Pancreas (tissue), 10 donors: ENCODE measurements at places on chromosomes 12 and 14.

GRCh38 chr12:109589691-109590245, 16.2 kb downstream of the MVK start:
- no peak for DNase-seq

DNA sequence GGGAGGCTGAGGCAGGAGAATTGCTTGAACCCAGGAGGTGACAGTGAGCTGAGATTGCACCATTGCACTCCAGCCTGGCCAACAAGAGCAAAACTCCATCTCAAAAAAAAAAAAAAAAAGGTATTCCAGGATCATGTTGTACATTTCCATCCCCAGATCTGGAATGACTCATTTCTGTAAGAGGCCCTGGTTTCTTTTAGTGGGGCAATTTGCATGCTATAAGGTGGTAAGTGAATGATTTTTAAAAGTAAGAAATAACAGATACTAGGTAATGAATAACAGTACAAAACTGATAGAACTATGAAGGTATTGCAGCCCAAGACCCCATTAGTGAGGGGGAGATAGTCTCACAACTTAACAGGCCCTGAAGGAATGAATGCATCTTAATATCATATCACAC, 17.7 kb upstream of the ADCK1 start:
- DNase-seq: no peak

DNA sequence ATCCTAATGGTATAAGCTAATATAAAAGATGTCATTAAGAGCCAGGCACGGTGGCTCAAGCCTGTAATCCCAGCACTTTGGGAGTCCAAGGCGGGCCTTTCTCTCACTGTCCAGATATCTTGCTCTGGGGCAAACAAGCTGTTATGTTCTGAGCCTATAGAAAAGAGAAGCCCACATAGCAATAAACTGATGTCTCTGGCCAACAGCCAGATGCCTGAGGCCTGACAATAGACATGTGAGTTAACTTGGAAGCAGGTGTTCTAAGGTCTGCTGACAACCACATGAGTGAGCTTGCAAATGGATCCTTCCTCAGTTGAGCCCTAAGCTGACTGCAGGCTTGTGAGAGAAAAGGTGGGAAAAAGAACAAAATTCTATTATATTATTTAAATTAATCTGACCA, 25.0 kb downstream of the YAF2 start:
- no peak for DNase-seq

GRCh38 chr14:31142455-31143087, 65.0 kb downstream of the HECTD1 start:
- DNase-seq: no peak

DNA sequence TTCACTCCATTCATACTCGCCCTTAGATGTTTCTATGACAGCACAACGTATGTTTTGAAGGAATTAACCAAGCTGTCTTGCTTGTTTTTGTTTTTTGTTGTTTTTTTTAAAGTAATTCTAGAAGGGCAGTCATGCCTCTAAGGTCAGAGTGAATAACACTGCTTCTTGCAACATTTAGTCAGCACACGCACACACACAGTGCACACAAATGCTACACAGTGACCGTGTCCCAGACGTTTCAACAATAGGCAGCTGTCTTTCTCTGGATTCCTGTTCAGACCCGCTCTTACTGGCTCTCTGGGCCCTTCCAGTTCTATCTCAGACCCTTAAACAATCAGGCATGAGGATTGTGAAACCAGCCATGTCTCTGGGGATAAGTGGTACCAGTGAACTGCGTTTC, 351.0 kb upstream of the FKBP4 start:
- no peak for DNase-seq

- no peak for DNase-seq
Observed at GRCh38 chr12:26224657-26225056, 29.3 kb downstream of the SSPN start.

DNA sequence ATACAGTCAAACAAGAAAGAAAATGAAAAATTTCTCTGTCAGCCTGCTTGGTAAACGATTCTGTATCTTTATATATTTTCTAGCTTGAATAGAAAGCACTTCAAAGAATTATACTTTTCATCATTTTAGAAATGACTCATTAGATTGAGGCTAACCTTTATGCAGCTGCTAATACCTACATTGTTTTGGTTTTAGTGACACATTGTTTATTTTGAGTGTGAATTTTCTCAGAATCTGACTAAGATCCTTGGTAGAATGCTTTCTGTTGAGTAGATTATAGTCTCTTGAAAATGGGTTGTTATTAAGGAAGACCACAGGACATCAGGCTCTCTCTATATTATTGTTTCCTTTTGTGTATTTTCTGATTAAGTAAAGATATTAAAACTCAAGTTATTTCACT, at the start of gene PMCH:
Gene PMCH (minus strand): TSS at position 45 of the 400 bp plus-strand sequence. CDS start 63 bp downstream, outside the sequence.
- no peak for DNase-seq

DNA sequence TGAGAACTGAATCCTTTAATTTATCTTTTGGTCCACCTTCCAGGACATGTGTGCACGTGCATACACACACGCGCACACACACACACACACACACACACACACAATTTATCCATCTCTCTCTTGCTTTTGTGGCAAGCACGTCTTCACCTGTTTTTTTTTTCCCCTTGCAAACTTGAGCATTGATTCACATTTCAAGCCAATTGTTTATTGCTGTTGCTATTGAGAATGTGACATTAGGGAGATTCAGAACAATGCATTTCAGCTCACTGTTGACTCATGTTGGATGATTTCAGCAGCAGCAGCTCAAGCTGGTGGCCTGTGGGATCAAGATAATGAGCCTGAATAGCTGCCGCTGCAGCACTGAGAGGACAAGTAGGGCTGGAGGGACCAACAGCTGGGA, 128.9 kb downstream of the SNAPC1 start:
- DNase-seq: no peak

GRCh38 chr14:30874120-30874998, at the start of gene COCH:
Gene COCH (plus strand): TSS chr14:30874559. CDS start chr14:30874939, 380 bp downstream.
- DNase-seq: peak; percentile 18

- no peak for DNase-seq
Observed at GRCh38 chr12:25377469-25378177, 126.9 kb upstream of the KRAS start.

GRCh38 chr12:131024026-131024425, 70.3 kb downstream of the ADGRD1 start:
- DNase-seq: peak; percentile 3

- DNase-seq: no peak
Observed at GRCh38 chr12:58873496-58873895, 46.8 kb downstream of the LRIG3 start.

- DNase-seq: peak; percentile 27
Observed at GRCh38 chr14:56294128-56294527, 175.9 kb downstream of the PELI2 start.

- DNase-seq: no peak
Observed at GRCh38 chr12:121088195-121088585, 44.5 kb upstream of the P2RX7 start.

DNA sequence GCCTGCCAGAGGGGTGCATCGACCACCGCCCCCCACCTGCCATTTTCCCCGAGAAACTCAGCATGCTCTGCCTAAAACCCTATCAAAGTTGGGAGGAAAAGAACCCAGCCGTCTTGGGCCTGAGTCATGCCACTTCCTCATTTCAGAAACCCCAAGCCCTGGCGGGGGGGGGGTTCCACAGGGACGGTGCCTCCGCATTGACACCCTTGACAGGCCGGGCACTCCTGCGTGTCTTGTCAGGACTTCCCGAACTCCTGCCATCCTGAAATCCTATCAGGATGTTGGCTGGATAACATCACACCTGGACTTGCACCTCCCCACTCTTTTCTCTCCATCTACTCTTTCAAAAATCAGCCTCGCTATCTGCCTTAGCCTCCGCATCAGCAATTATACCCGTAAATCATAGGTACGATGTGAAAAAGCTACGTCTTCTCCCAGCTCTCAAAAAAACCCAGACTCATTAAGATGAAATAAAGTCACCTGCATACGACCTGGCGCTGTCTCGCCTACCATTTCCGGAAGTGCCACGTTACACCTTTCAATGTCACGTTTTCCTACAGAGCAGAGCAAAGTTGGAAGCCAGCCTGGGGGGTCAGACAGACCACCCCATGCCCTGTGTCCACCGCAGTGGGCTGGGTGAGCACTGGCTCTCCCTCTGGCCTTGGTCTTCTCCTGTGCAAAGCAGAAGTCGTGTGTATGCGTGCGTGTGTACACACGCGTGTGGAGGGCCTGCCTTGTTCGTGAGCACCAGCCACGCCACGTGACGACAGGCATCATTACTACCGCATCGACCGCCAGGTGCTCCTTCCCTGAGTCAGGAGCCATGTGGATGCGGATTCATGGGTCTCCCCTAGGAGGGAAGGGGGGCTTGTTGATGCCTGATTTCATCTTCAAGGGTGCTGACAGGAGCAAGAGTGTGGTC, 96.7 kb downstream of the RFLNA start:
- DNase-seq: no peak

DNA sequence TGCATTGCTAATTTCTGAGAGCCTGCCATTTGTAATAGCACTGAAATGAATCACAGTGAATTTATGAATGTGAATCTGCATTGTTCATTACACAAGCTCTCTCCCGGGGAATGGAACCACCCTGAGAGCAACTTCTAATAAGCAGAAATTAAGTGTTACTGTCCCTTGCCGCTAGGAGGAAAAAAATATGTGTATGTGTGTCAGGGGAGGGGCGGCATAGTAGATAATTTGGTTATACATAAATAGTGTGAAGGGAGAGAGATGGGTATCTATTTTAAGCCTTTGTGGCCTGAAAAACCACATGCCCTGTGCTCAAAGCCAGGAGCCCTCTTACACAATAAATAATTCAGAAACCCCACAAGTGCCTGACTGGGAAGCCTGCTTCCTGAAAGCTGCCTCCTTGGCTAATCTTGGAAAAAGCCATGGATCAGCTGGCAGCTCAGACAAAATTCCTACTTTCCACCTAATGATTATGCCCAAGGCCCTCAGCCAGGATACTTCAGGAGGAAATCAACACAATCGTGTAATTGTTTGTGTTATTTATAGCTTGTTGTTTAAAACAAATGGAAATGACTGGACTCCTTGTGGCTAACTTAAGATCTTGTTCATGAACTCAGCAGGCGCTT, 366.2 kb upstream of the KITLG start:
- no peak for DNase-seq

DNA sequence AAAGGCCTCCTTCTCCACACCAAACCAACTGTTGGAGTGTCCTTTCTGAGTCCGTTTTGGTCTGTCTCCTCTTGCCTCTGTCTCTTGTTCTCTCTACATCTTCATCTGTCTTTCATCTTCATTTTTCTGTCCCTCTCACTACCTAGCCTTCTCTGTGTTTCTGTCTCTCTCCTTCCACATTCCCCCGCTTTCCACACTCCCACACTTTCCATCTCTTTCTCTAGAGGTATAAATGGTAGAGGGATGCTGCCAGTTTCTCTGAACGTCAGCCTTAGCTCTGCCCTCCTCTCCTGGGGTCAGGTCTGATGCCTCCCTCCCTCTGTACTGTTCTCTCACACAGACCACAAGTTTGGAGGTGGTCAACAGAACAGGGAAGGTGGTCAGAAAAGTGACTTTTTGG, 42.9 kb downstream of the SMUG1 start:
- no peak for DNase-seq

DNA sequence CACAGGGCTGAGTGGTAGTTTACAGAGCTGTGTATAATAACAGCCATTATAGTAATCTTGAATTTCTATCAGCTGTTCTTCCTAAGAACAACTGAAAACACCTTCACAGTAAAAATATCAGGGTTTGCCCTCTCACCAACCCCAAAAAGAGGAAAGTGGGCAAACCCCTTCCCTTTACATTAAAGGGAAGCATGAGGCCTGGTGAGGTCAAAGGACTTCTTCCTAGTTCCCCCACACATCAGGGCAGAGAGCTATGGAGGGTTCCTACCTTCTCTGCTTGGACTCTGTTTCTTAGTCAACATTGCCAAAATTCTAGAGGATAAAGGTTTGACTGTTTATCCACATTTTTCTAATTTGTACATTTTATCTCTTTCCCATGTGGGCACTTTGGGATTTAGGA, 4.4 kb upstream of the RPAP3 start:
- DNase-seq: no peak

- no peak for DNase-seq
Observed at GRCh38 chr14:65011538-65011937, 24.8 kb downstream of the FNTB start.

GRCh38 chr14:104788161-104788818, 7.3 kb downstream of the AKT1 start:
- no peak for DNase-seq

DNA sequence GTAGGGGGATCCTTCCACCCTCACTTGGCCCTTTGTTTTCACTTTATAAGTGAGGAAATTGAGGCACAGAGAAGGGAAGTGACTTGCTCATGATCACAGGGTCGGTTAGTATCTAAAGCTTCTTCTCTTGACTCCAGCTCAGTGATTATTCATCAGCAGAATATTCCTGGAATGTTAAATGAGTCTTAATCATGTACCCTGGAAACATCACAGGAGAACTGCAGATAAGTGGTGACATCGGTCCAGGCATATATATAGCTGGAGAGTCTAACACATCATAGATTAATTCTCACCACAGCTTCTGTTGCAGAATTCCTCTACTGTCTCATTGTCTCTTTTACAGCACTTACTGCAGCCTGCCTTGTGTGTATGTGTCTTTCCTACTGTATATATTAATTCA, 69.9 kb downstream of the PAH start:
- DNase-seq: no peak

- DNase-seq: no peak
Observed at GRCh38 chr12:19382563-19382962, 56.7 kb upstream of the AEBP2 start.

GRCh38 chr14:53539489-53540126, 386.5 kb upstream of the DDHD1 start:
- peak; percentile 80 for DNase-seq

GRCh38 chr14:21626491-21627230, 8.1 kb downstream of the OR10G2 start:
- no peak for DNase-seq

DNA sequence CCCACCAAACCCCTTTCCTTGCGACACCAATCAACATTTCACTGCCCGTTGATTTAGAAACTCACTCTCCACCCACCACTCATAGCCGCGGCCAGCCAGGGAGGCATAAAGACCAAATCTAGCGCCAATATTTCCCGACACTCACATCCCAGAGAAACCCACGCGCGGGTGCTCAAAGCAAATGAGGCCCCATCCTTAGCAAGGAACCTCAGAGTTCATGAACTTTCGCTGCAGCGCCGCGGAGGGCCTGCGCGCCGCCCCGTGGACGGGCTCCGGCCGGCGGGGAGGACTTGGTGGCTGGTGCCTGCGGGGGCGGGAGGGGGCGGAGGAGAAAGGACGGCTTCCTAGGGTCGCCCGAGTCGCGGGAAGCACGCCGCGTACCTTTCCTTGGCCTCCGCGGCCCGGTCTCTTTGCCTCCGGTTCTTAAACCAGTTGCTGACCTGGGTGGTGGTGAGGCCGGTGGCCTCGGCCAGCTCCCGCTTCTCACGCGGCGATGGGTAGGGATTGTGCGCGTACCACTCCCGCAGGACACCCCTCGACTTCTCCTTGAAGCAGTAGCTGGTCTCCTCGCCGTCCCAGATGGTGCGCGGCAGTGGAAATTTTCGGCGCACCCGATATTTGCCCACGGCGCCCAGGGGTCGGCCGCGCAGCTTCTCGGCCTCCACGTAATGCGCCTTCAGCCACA, 886 bp downstream of the SIX1 start:
- DNase-seq: no peak

DNA sequence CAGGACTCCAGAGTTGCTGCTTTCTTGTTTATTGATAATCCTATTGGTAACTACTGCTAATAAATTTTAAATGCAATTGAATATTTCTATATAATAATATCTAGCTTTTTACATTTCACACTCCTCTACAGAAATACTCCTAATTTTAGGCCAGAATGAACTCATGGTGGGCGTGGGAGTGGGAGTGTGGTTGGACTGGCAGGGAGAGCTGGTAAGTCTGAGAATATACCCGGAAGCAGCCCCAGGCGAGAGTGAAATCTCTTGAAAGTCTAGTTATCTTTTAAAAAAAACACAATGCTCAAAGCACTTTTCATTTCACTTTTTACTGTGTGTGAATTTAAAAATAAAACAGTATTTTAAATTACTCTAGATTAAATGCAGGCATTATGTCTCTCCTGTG, 4.7 kb downstream of the TMEM263 start:
- no peak for DNase-seq
